ENCODE measurements at places on chromosomes 6 and 20.

- no peaks in the 10 kb centered on the region for H3K36me3 ChIP-seq
- H3K4me1 ChIP-seq, result no peaks in the 10 kb centered on the region
- H3K27me3 ChIP-seq, result peaks cover 23% of the 10 kb centered on the region
- H3K4me3 ChIP-seq, result no peak overlapping the region
Observed at GRCh38 chr6:134310817-134311216, 7.1 kb downstream of the SGK1 start.

GRCh38 chr6:44480097-44480541 lies 92.6 kb downstream of the CDC5L start:
- no peak for DNase-seq
- H3K36me3 ChIP-seq, result no peaks in the 10 kb centered on the region
- H3K4me3 ChIP-seq, result no peak overlapping the region
- no peak overlapping the region for H3K27ac ChIP-seq
- peaks cover 32% of the 10 kb centered on the region for H3K27me3 ChIP-seq

DNA sequence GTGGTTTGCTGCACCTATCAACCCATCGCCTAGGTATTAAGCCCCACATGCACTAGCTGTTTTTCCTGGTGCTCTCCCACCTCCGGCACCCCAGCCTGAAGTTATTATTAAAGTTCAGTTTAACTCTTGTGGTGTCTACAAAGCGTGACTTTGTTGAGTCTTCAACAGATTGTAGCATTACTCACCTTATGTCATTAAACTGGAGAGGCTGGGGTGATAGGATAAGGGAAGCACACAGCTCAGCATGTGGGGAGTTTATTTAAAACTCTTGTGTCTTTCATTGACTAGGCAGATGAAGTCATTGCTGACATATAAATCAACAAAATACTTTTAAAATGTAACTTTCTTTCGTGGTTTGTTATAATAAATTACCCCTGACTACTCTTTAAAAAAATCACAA lies 84.7 kb upstream of the GCM1 start:
- DNase-seq, result no peak
- no peak overlapping the region for H3K4me3 ChIP-seq
- peaks cover 6% of the 10 kb centered on the region for H3K4me1 ChIP-seq
- H3K27ac ChIP-seq, result no peak overlapping the region

GRCh38 chr20:4299773-4300172 lies 284.4 kb upstream of the RNF24 start:
- H3K4me3 ChIP-seq, result no peak overlapping the region
- H3K27me3 ChIP-seq, result peaks cover 44% of the 10 kb centered on the region
- DNase-seq, result no peak
- H3K4me1 ChIP-seq, result no peaks in the 10 kb centered on the region
- no peak overlapping the region for H3K27ac ChIP-seq

GRCh38 chr20:32980131-32980941 lies 23.9 kb downstream of the SUN5 start:
- H3K4me1 ChIP-seq, result peaks cover 9% of the 10 kb centered on the region
- no peaks in the 10 kb centered on the region for H3K27me3 ChIP-seq
- no peak for DNase-seq
- H3K27ac ChIP-seq, result no peak overlapping the region
- no peaks in the 10 kb centered on the region for H3K36me3 ChIP-seq
- H3K4me3 ChIP-seq, result no peak overlapping the region

DNA sequence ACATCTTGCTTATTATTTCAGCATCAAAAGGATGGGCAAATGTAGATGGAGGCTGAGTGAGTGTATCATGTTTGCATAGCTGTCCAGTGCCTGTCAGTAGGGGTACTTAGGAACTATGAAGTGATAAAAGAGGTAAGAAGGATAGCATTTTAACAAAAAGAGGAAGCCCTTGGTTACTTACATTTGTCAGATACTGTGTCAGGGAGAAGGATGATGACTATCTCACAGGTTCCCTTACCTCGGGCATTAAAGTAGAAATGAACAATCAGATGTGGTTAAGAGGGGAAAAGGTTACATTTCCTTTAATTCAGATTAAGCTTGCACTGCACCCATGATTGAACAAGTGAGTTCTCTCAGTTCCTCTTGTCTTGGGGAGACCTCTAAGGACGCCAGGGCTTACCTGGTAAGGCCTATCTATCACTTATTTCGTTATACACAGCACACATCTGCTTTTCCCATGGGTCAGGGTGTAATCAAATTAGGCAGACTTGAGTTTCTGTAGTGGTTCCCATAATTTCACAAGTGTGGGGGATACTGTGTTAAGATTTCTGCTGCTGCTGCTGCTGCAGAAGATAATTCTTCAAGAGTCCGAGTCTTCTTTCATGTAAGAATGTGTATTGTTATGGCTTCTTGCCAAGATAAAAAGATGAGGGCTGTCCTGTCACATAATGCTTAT lies 4.5 kb downstream of the FOXO3 start:
- H3K4me1 ChIP-seq, result peaks cover 47% of the 10 kb centered on the region
- DNase-seq, result no peak
- H3K36me3 ChIP-seq, result peaks cover 24% of the 10 kb centered on the region
- no peak overlapping the region for H3K4me3 ChIP-seq

Data from mesothelial cell of epicardium (in vitro differentiated cells).